ENCODE measurements at places on chromosomes 12 and 14.

- DNase-seq, result no peak
These were observed 239.0 kb upstream of the ATP2B1 start for GRCh38 chr12:89947437-89948270.

- no peak for DNase-seq
These were observed 91.9 kb downstream of the SLC8A3 start for GRCh38 chr14:70096866-70097265.

DNA sequence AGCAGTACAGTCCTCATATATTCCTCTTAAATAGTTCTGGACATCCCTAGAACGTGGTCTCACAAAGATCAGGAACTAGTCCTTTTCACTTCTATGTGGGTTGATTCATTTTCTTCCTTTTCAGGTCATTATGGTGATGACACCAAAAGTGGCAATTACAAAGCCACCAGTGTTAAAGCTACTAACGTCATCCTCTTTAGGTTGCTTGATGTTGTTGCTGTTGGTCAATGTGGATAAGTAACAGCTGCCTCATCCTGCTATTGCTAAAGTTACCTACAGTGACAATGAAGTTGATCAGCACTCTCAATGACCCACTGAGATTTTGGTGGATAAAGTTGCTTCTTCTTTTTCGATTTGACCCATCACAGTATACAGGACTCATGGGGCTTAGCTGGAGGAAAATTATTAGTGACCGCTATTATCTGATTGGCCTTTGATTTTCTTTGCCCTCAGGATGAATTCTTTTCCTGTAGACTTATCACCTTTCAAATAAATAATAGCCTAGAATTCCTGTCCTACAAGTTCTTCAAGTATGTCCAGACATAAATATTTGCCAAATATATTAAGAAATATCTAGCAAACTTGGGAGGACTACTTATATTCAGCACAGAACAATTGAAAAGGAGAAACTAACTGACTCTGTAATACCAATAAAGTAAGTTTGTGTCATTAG lies 54.0 kb upstream of the ATP2B1 start:
- DNase-seq, result no peak

GRCh38 chr12:11568155-11568761 lies 81.2 kb upstream of the ETV6 start:
- no peak for DNase-seq

DNA sequence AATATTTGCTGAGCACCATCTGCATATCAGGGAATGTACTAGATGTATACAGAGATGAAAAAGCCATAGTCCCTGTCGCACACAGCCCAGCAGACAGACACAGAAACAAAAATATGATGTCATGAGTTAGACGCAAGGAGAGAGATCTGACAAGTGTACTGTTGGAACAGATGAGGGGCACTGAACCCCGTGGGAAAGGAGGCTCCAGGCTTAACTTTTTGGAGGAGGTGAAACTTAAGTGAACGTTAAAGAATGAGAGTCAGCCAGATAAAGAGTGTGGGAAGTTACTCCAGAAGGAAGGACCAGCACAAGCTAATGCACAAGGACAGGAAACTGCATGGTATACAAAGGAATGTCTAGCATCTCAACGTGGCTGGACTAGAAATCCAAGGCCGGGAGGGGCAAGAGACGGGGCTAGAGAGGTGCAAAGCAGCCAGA lies 2.5 kb upstream of the ACTN1 start:
- DNase-seq, result no peak

GRCh38 chr12:29278673-29279420 lies 102.1 kb downstream of the ERGIC2 start:
- no peak for DNase-seq

- no peak for DNase-seq
These were observed 24.6 kb downstream of the KERA start for GRCh38 chr12:91033251-91033650.
